ENCODE measurements at places on chromosomes 11 and 22. TPM values are rescaled to one million over a fixed set of nuclear protein-coding genes. Genes with fewer than 3 reads are reported as not detected.

KDELR3 gene
- total RNA-seq = 2.1 TPM

DNA sequence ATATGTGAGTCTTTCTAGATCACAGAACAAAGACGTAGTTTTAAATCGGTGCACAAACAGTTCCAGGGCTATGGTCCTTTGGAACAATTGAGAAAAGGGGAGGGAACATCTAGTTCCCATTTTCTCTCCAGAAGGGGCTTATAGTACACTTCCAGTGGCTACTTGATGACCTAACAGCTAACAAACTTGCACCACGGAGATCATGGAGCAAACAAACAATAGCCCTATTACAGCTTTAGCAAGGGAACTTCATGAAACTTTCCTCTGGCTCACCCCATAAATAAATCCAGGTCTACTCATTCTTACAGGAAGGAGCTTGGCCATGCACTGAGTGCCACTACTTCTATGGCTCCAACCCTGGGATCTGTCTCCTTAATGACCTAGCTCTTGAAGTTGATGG is 8.3 kb upstream of the FOLR2 start:
- no peak overlapping the region for H3K27ac ChIP-seq
- peaks cover 3% of the 10 kb centered on the region for H3K27me3 ChIP-seq
- no peak overlapping the region for H3K4me3 ChIP-seq
- peaks cover 2% of the 10 kb centered on the region for H3K36me3 ChIP-seq

TMEM9B gene
- total RNA-seq = 16.3 TPM

DNA sequence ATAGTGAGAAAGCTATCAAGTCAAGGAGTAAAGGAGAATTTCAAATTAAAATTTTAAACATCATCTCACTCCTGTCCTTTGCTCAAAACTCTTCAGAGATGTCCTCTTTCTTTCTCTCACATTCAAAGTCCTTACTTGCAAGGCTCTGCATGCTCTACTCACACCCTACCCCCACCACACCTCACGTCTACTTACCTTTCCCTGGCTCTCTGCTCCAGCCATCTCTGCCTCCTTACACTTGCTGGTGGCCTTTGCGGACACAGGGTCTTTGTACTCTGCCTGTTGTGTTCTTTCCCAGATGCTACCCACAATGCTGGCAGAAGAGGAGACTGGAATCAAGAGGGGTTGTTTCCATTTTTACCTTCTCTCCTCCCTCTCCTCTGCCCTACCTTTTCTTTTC is 405.2 kb downstream of the INSC start:
- H3K36me3 ChIP-seq = no peaks in the 10 kb centered on the region
- no peak overlapping the region for H3K27ac ChIP-seq
- no peaks in the 10 kb centered on the region for H3K27me3 ChIP-seq
- no peaks in the 10 kb centered on the region for H3K4me1 ChIP-seq

GRCh38 chr11:15852179-15852578 is 504.2 kb downstream of the SOX6 start:
- no peaks in the 10 kb centered on the region for H3K36me3 ChIP-seq
- H3K27ac ChIP-seq = no peak overlapping the region
- H3K27me3 ChIP-seq = peaks cover 1% of the 10 kb centered on the region
- H3K4me1 ChIP-seq = no peaks in the 10 kb centered on the region
- H3K4me3 ChIP-seq = no peak overlapping the region

DNA sequence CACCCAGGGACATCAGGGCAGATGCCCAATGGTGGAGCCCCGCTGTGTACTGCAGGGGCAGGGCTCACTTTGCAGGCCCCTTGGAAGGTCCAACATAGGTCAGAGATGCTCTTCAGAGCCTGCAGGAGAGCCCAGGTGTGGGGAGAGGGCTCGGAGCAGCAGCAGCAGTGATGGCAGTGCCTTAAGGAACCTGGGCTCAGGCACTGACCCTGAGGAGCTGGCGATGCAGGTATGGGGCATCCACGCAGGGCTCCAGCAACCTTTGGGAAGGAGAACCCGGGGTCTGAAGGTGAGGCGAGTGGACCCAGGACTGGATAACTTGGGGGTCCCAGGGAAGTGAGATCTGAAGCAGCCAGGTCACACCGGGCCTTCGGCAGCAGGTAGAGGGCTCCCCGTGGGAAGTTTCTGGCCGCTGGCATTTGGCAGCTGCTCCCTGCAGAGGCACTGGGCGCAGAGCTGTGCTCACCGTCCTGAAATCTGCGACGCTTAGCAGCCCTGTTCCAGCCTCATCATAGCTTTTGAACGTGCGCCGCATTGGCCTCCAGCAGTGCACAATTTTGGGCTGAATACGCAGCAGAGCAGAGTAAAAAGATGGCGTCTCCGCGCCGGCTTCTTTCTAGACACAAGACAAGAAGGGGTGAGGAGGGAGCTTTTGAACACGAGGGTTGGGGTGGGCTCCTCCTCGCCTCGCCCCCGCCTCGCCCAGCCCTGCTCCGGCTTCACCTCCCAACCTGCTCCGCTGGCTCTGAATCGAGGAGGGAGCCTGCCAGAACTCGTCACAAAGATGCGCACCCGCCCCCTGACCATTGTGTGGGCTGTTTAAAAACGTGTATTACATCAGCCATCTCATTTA is 118.8 kb downstream of the MPPED1 start:
- H3K4me3 ChIP-seq = no peak overlapping the region
- peaks cover 10% of the 10 kb centered on the region for H3K27me3 ChIP-seq
- no peak for DNase-seq
- no peak overlapping the region for H3K27ac ChIP-seq

GSTP1 gene
- 467 TPM for total RNA-seq

- no peaks in the 10 kb centered on the region for H3K27me3 ChIP-seq
- H3K4me1 ChIP-seq = peaks cover 9% of the 10 kb centered on the region
- H3K36me3 ChIP-seq = no peaks in the 10 kb centered on the region
- H3K4me3 ChIP-seq = peak within 1 kb of the TSS; percentile 89
Measured at GRCh38 chr11:119168471-119169281, at the start of gene NLRX1. Gene NLRX1, plus strand, starts transcription at chr11:119168725. Its CDS starts 2,679 bp downstream, at chr11:119171404.

DNA sequence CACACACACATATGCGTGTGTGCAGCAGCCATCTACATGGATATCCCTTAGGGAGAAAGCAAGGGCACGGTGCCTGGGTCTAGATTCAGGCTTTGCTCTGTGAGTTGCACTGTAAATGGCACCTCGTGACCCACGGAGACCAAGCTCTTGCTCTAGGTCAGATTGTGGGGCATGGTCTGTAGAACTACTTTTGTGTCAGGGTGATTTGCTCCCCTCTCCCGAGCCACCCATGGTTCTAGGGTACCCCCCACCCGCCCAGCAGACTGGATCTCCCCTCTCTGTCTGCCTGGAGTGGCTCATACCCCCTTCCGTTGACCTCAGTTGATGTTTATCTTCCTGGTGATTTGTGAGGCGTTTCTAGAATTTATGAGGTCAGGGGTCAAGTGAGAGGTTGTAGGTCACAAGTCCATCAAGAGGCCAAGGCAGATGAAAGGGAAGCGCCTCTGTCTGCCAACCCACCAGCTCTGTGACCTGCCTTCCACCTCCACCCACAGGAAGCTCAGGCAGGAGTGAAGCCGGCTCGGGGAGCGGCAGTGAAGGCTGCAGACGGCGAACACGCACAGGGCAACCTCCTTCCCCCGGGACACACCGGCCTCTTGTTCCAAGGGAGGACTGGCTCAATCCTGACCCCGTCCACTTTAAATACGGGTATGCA is 76.2 kb upstream of the TTLL12 start:
- peak overlapping the region; percentile 84 for H3K27ac ChIP-seq
- H3K27me3 ChIP-seq = no peaks in the 10 kb centered on the region
- peak; percentile 65 for DNase-seq
- H3K4me3 ChIP-seq = peak overlapping the region; percentile 54
- H3K4me1 ChIP-seq = peaks cover 24% of the 10 kb centered on the region
- no peaks in the 10 kb centered on the region for H3K36me3 ChIP-seq

GRCh38 chr11:44535191-44535980 is 30.1 kb upstream of the CD82 start:
- H3K27ac ChIP-seq = no peak overlapping the region
- no peaks in the 10 kb centered on the region for H3K36me3 ChIP-seq
- no peaks in the 10 kb centered on the region for H3K27me3 ChIP-seq
- H3K4me1 ChIP-seq = peaks cover 11% of the 10 kb centered on the region
- DNase-seq = no peak
- H3K4me3 ChIP-seq = no peak overlapping the region

MS4A15 gene
- total RNA-seq = not detected

DNA sequence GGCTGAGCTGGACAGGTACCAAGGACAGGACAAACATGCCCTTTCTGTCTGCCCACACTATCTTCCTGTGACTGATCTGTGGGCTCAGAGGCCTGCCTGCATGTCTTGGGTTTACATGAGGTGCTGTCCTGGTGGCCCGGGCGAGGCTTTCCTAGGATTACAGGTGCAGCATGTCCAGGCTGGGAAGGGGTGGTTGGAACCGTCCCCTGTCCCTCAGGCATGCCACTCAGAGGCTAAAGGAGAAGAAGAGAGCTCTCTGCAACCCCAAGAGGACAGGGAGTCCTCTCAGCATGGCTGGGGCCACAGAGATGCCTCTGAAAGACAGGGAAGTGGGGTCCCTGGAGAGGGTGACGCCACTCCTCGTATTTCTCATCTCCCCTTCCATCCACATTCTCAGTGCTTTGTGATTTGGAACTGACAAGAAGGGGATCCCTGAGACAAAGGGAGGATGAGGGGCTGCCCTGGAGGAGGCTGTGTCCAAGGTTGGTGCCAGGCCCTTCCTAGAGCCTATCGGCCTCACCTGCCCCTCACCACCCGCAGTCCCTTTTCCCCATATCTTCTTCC is 64.6 kb upstream of the LMO1 start:
- peaks cover 4% of the 10 kb centered on the region for H3K4me1 ChIP-seq
- no peaks in the 10 kb centered on the region for H3K36me3 ChIP-seq
- H3K27ac ChIP-seq = no peak overlapping the region
- H3K27me3 ChIP-seq = peaks cover 5% of the 10 kb centered on the region
- H3K4me3 ChIP-seq = no peak overlapping the region

AMBRA1 gene
- total RNA-seq = 24.1 TPM

GRCh38 chr11:2386591-2386990 is 9.5 kb downstream of the CD81 start:
- H3K36me3 ChIP-seq = peaks cover 2% of the 10 kb centered on the region
- no peak overlapping the region for H3K4me3 ChIP-seq
- no peak overlapping the region for H3K27ac ChIP-seq

DNA sequence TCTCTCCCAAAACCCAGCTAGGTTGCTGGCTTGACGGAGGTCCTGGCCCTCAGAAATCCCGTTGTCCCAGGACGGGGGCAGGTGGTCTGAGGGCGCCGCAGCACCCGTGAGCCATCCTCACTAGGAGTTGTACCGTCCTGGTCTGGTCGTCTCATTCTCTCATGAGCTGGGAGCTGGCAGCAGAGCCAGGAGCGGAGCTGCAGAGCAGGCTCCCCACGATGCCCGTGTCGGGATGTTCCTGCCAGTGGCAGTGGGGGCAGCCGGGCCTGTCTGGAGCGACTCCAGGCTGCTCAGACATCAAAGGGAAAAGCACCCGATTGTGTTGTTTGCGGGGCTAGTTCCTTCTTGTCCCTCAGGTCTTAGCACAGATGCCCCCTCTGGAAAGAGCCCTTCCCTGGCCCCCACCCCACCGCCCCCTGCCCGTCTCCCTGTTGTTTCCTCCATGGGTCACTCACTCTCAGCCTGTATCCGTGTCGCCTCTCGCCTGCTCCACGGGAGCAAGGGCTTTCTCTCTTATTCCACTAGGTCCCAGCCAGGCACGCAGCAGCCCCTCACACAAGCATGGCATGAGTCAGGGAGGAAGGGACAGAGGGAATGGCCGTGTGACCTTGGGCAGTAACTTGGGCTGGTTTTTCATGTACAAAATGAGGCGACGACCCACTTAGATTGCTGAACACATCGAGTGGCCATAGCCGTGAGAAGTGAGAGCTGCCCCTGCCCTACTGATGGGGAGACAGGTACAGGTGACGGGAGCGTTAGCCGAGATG is 23.2 kb upstream of the MGAT3 start:
- peaks cover 11% of the 10 kb centered on the region for H3K4me1 ChIP-seq
- peaks cover 2% of the 10 kb centered on the region for H3K36me3 ChIP-seq
- no peak overlapping the region for H3K4me3 ChIP-seq
- peaks cover 1% of the 10 kb centered on the region for H3K27me3 ChIP-seq
- no peak for DNase-seq

GRCh38 chr11:129278586-129279319 is 86.6 kb upstream of the ARHGAP32 start:
- peaks cover 13% of the 10 kb centered on the region for H3K27me3 ChIP-seq
- H3K4me1 ChIP-seq = peaks cover 31% of the 10 kb centered on the region
- peak overlapping the region; percentile 79 for H3K4me3 ChIP-seq
- peak; percentile 28 for DNase-seq

SLN gene
- not detected for total RNA-seq

DNA sequence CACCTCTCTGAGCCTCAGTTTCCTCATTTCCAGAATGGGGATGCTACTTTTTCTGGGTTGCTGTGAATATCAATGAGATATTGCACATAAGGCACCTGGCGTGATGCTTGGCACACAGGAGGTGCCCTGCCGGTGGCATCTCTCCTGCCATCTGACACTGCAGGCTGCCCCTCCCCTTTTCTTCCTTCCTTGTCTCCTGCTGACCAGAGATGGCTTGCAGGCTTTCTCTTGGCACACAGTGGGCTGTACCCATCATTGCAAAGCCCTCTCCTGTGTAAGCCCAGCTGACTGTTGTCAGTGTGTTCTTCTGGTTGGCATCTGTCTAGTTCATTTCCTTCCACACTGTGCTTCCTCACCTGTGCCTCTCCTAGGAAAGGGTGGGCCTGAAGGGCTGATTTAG is 91.7 kb downstream of the MYO18B start:
- no peaks in the 10 kb centered on the region for H3K36me3 ChIP-seq
- H3K4me3 ChIP-seq = no peak overlapping the region
- no peak overlapping the region for H3K27ac ChIP-seq
- H3K4me1 ChIP-seq = no peaks in the 10 kb centered on the region
- H3K27me3 ChIP-seq = no peaks in the 10 kb centered on the region

- H3K36me3 ChIP-seq = peaks cover 49% of the 10 kb centered on the region
- H3K27ac ChIP-seq = no peak overlapping the region
- H3K27me3 ChIP-seq = no peaks in the 10 kb centered on the region
Measured at GRCh38 chr22:31948002-31948401, 3.7 kb downstream of the YWHAH start.

DNA sequence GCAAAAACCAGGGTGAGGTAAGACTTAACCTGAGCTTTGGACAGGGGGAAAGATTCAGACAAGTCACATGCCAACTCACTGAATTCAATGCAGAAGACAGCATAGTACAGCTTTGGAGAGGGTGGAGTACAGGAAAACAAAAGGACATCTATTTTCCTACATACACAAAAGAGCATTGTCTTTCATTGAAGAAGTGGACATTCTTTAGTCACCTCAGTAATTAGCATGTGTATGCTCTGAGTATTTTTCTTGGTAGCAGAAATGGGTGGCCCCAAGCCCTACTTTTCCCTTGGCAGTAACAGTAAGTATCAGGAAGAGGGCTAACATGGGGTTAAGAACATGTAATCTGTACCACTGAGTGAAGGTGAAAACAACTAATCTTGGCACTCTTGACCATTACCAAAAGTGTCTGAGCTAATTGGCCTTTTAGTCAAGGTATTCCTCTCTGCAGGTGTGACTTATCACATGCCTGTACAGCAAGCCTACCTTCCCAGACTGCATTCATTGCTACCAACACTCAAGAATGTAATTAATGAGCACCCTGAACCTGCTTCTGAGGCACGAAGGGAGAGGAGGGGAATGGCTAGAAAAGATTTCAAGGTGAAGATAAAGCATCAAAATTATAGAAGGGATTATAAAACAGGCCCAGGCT is 33.9 kb downstream of the SYTL2 start:
- peaks cover 1% of the 10 kb centered on the region for H3K36me3 ChIP-seq
- peak overlapping the region; percentile 17 for H3K27ac ChIP-seq
- DNase-seq = no peak

CRYBB1 gene
- total RNA-seq = not detected
